ENCODE measurements at places on chromosomes 5 and 9. TPM values are rescaled to one million over a fixed set of nuclear protein-coding genes. Genes with fewer than 3 reads are reported as not detected.

The ANKRD34B gene
- not detected for total RNA-seq

The CFAP77 gene
- total RNA-seq, result 3.1 TPM

The SLC28A3 gene
- total RNA-seq, result 0.19 TPM

The ANGPTL2 gene
- 55.6 TPM for total RNA-seq

The NUDCD2 gene
- 17.3 TPM for total RNA-seq

The OBP2B gene
- not detected for total RNA-seq

The IL13 gene
- total RNA-seq, result not detected

The SIL1 gene
- 43.7 TPM for total RNA-seq

The PDE4D gene
- 104 TPM for total RNA-seq

The KIAA0825 gene
- 4.2 TPM for total RNA-seq

The AMBP gene
- total RNA-seq, result not detected

The FAM78A gene
- 54.6 TPM for total RNA-seq

The ELAVL2 gene
- not detected for total RNA-seq

The PCDH12 gene
- total RNA-seq, result 4.1 TPM

The HSPB3 gene
- total RNA-seq, result 413 TPM

The MEGF10 gene
- 1.7 TPM for total RNA-seq

DNA sequence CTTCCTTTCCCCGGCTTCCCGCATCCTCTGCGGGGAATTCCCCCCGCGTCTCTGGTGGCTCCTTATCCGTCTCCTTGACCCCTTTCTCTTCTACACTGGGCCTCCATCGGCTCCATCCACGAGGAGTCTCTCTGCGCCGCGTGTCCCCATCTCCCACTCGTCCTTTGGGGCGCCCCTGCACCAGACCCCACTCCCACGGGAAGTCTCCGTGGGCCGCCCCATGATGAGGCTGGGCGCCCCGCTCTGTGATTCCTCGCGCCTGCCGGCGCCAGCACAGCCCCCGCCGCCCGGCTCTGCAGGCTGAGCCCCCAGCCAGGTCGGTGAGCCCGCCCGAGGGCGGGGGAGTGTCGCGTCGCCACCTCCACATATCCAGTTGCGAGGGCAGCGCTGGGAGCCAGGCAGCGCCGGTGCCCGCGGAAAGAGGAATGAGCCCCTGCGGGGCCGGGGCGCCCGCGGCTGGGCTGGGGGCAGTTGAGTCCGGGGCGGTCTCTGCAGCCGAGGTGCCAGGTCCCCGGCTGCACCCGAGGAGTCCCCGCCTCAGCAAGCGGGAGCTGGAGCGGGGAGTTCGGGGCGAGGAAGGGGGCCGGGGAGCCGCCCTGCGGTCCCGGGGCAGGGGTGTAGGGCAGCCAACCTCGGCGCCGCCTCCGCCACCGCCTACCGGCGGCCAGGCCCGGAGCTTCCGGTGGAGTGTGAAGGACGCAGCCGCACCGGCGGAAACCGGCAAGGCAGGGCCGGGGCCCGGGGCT is 2.1 kb upstream of the TRAF1 start:
- DNase-seq, result peak; percentile 92

GRCh38 chr9:111287127-111287526 is 42.9 kb downstream of the OR2K2 start:
- DNase-seq, result no peak

GRCh38 chr9:92295827-92296258 is 2.3 kb upstream of the IARS1 start:
- DNase-seq, result no peak

GRCh38 chr5:22665801-22666200 is 187.3 kb downstream of the CDH12 start:
- DNase-seq, result no peak

- no peak for DNase-seq
Measured at GRCh38 chr5:150786876-150787275, 8.3 kb downstream of the SMIM3 start.

DNA sequence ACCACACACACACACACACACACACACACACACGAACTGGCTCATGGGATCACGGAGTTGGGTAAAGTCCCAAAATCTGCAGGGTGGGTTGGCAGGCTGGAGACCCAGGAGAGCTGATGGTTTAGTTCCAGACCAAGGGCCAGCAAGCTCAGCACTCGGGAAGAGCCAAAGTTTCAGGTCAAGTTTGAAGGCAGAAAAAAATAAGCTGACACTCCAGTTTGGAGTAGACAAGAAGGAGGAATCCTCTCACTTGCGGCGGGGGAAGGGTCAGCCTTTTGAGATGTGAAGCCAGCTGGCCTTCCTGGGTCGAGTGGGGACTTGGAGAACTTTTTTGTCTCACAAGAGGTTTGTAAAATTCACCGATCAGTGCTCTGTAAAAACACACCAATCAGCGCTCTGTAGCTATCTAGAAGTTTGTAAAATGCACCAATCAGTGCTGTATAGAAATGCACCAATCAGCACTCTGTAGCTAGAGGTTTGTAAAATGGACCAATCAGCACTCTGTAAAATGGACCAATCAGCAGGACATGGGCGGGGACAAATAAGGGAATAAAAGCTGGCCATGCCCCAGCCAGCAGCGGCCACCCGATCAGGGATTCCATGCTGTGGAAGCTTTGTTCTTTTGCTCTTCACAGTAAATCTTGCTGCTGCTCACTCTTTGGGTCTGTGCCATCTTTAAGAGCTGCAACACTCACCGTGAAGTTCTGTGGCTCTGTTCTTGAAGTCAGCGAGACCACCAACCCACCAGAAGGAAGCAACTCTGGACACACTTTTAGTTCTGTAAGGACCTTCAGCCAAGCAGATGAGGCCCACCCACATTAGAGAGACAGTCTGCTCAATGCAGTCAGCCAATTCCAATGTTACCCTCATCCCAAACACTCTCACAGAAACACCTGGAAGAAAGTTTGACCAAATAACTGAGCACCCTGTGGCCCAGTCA is 37.8 kb upstream of the UNC5A start:
- DNase-seq, result no peak

- no peak for DNase-seq
Measured at GRCh38 chr5:130795037-130795436, 370.0 kb downstream of the HINT1 start.

GRCh38 chr9:130173666-130173983 is 1.4 kb downstream of the NCS1 start:
- peak; percentile 72 for DNase-seq

DNA sequence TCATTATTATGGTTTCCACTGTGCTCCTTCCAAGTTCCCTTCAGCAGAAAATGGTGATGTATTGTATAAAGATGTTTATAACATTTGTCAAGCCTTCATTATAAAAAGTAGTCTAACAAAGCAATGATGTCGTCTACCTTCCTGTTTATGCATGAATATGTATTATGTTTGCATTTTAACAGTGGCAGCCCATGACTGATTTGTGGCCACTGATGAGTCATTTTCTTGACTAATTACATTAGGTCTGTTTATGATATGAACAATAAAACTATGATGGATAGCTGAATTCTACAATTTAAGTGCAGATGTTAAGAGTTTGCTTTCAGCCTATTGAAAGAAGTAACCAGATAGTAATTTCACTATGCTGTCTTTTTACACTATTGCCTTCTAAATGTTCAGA is 75.4 kb upstream of the ADAMTS19 start:
- DNase-seq, result no peak

GRCh38 chr9:122015170-122015821 is 77.8 kb downstream of the TTLL11 start:
- no peak for DNase-seq

GRCh38 chr9:123431581-123431980 is 75.6 kb downstream of the CRB2 start:
- no peak for DNase-seq

- DNase-seq, result peak; percentile 31
Measured at GRCh38 chr9:128419061-128419925, 1.4 kb upstream of the CERCAM start.

DNA sequence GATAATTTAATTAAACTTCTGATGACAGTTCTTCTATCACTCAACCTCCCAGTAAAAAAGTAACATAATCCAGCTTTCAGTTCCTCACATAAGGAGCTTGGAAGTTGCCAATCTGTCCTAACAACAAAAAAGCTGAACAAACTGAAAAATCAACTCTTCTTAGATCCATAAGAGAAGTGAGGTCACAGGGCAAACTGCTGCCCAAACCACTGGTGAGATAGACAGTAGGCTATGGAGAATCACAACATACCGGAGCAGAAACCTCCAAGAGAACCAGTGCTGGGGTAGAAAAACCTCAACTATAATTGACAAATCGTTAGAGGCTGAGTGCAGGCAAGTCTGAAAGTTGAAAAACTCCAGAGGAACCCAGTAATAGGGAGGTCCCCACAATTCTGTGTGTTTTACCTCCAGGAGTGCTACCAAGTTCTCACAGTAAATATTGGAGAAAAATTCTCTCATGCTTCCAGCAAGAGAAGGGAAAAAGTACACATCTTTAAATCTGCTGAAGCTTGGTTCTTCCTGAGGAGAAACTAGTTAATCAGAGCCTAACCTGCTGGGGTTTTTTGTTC is 300.0 kb downstream of the PDE4D start:
- DNase-seq, result no peak

DNA sequence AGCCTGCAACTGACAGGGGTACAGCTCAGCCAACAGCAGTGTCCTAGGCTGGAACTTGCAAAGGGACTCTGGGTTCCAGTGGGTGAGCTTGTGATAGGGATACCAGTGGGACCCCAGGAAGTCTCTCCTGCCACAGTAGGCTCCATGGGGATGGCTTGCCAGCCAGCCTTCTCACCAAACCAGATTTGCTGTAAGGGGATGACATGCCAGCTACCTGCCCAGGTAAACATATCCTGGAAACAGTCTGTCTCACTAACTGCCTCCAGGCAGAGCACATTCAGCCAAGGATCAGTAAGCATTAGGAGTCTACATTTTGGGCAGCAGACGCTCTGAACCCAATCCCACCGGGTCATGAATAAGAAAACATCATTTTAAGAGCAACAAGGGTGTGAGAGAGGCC is 49.9 kb downstream of the SIL1 start:
- no peak for DNase-seq

GRCh38 chr9:123871781-123872180 is 58.1 kb downstream of the DENND1A start:
- no peak for DNase-seq

- DNase-seq, result peak; percentile 53
Measured at GRCh38 chr9:121992571-121993212, 100.4 kb downstream of the TTLL11 start.

DNA sequence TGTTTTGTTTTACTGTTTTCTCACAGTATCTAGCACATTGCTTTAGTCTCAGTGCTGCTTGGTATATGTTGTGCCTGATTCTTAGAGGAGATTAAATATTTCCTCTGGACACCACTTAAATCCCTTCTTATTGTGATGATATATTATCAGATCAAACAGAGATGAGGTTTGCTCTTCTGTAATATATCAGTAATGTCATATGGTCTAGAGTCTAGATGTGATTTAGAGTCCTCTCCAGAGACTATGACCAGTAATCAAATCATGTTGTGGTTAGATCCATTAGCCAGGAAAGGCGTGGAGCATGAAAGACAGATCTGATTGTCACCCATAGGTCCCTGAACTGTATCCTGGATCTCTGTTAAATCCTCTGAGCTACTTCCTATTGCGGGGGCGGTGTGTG is 24.4 kb downstream of the CAMK4 start:
- no peak for DNase-seq

DNA sequence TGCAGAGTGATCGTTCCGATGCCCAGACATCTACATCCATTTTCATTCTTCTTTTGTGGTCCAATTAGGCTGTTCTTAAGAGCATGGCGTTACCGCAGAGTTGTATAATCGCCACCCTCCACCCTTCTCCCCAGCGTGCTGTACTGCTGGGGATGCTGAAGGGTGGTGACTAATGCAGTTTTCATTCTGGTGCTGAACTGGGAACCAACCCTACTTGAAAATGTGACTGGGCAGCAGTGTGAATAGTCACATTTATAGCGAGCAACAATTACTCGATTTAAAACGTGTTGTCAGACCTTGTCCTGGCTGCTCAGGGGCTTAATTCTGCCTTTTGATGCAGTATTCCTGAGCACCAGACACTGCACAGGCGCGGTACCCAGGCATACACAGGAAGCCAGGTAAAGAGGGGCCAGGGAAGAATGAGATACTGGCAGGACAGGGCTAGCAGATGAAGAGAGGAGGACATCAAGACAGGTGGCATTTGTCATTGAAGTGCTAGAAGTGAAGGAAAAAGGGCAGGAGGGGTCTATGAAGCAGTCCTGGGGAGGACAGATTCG is 719 bp upstream of the ISCA1 start:
- DNase-seq, result no peak

DNA sequence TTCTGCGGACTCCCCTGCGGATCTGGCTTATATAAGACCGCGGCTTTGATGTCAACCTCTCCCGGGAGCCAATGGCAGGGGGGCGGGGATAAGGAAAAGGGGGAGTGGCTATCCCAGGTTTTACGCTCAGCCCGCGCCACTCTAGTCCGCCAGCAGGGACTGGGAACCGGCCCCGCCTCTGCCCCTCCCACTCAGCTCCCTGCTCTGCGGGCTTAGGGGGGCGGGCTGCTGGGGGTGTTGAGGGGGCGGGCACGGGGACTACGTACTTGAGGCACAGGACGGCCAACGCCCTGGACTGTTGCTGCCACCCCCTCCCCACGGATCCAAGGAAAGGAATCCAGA is at the start of gene HAND1:
TSS of gene HAND1 (minus strand) at position 4 of the 342 bp plus-strand sequence. CDS start 219 bp downstream, outside the sequence.
- DNase-seq, result peak; percentile 79

GRCh38 chr9:114198249-114199040 is 43.1 kb downstream of the COL27A1 start:
- DNase-seq, result no peak
